Placental epithelial cell (primary cell): ENCODE measurements at places on chromosomes 2 and 18. TPM values are rescaled to one million over a fixed set of nuclear protein-coding genes. Genes with fewer than 3 reads are reported as not detected.

Gene STEAP3
- 0.39 and 5.2 TPM in 2 replicates for total RNA-seq

Gene AQP12B
- total RNA-seq: not detected in 2 replicates

Gene KIAA2012
- total RNA-seq: under 0.01 TPM in 1 of 2 replicates, not detected in the other

Gene NRP2
- 0.22 and 2.4 TPM in 2 replicates for total RNA-seq

Gene LCT
- total RNA-seq: under 0.01 TPM in 1 of 2 replicates, not detected in the other

Gene LINC00305
- total RNA-seq: not detected in 2 replicates

Gene TMEM182
- 2.0 and 2.8 TPM in 2 replicates for total RNA-seq

Gene CDK5R2
- total RNA-seq: not detected in 2 replicates

Gene CPSF3
- total RNA-seq: 28.7 and 44.0 TPM in 2 replicates

Gene UCN
- total RNA-seq: 0.22 and 2.0 TPM in 2 replicates

Gene BZW1
- total RNA-seq: 358 and 599 TPM in 2 replicates

Gene GAREM1
- 8.9 and 11.0 TPM in 2 replicates for total RNA-seq

Gene TXNDC2
- not detected in 2 replicates for total RNA-seq

Gene ACVR1C
- not detected in 2 replicates for total RNA-seq

Gene RNASEH1
- 16.5 and 20.5 TPM in 2 replicates for total RNA-seq

Gene DLGAP1
- total RNA-seq: not detected in 2 replicates

Gene FN1
- total RNA-seq: 15,002 and 24,051 TPM in 2 replicates

Gene LIMS2
- 8.2 and 27.9 TPM in 2 replicates for total RNA-seq

Gene DNAH7
- 0.11 and 0.39 TPM in 2 replicates for total RNA-seq

Gene TUBA3E
- total RNA-seq: 0.22 and 0.39 TPM in 2 replicates

Gene TRAF3IP1
- total RNA-seq: 3.9 and 4.3 TPM in 2 replicates

Gene NYAP2
- total RNA-seq: not detected in 2 replicates

Gene AMER3
- total RNA-seq: not detected in 2 replicates

Gene CD302
- total RNA-seq: 0.87 and 2.0 TPM in 2 replicates

Gene XPO1
- total RNA-seq: 100 and 101 TPM in 2 replicates

Gene KDSR
- total RNA-seq: 23.6 and 23.9 TPM in 2 replicates

Gene ANKRD44
- total RNA-seq: 7.1 and 8.1 TPM in 2 replicates

Gene SLC39A6
- 45.9 and 54.3 TPM in 2 replicates for total RNA-seq

Gene ABCB11
- under 0.01 TPM in 1 of 2 replicates, not detected in the other for total RNA-seq

Gene LIPG
- 0.39 and 20.1 TPM in 2 replicates for total RNA-seq

Gene ABCG8
- total RNA-seq: not detected in 2 replicates

Gene SP9
- not detected in 2 replicates for total RNA-seq

Gene WDR43
- total RNA-seq: 36.5 and 54.8 TPM in 2 replicates

Gene PCARE
- total RNA-seq: under 0.01 TPM in 1 of 2 replicates, not detected in the other

Gene SLC1A4
- 7.9 and 22.6 TPM in 2 replicates for total RNA-seq

Gene NEU4
- not detected in 2 replicates for total RNA-seq

Gene CNTNAP5
- not detected in 2 replicates for total RNA-seq

Gene PLCL1
- under 0.01 and 0.11 TPM in 2 replicates for total RNA-seq

Gene RBM44
- total RNA-seq: 0.22 and 1.6 TPM in 2 replicates

Gene AOX1
- total RNA-seq: 3.5 and 23.0 TPM in 2 replicates

Gene USP37
- 11.7 and 27.9 TPM in 2 replicates for total RNA-seq
